Dermis microvascular lymphatic vessel endothelial cell (primary cell): ENCODE measurements at places on chromosomes 1 and 21. TPM values are rescaled to one million over a fixed set of nuclear protein-coding genes. Genes with fewer than 3 reads are reported as not detected.

SLAMF1 gene
- under 0.01 and 0.13 TPM in 2 replicates for total RNA-seq

SELL gene
- total RNA-seq = 0.13 TPM in 2 replicates

GJA8 gene
- not detected in 2 replicates for total RNA-seq

REN gene
- 0.13 TPM in 1 of 2 replicates, not detected in the other for total RNA-seq

AGO1 gene
- 9.2 and 12.5 TPM in 2 replicates for total RNA-seq

PCBP3 gene
- total RNA-seq = 0.13 TPM in 2 replicates

S100A6 gene
- total RNA-seq = 377 and 1,309 TPM in 2 replicates

CLDN19 gene
- not detected in 2 replicates for total RNA-seq

- DNase-seq = peak; percentile 5
These were observed 9.5 kb downstream of the CHIT1 start for GRCh38 chr1:203219934-203220333.

DNA sequence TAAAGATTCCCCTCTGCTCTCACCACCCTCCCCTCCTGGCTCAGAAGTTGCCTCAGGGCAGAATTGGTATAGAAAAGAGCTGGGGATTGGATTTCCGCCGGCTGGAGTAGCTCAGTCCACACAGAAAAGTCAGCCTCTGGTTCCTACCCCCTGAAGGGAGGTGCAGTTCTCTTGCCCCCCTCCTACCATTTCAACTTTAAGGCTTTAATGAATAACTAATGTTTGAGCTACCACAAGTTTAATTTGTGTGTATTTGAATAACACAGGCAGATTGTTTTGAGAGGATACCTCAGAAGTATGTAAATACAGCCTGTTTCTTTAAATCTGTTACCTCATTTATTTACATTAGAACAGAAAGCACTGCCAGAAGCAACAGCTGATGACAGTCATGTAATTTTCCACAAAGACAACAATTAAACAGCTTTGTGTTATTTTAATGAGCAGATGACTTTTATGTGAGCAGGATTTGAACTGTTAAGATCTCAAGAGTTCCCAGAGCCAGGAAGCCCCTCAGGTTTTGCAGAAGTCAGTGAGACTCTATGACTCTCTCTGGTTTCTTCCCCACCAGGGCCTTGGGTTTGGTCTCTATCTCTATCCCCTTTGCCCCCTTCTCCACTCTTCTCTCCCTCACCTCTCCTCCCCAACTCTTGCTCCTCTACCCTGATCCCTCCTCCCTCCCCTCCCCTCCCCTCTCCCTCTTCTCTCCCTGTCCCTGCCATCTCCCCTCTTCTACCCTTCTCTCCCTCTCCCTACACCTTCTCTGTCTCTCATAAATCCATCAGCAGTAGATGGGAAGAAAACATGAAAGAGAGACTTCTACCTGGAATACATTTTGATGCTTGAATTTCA is 26.3 kb downstream of the DUSP10 start:
- DNase-seq = peak; percentile 44

- DNase-seq = no peak
These were observed 31.8 kb downstream of the PROK1 start for GRCh38 chr1:110482662-110483307.

DNA sequence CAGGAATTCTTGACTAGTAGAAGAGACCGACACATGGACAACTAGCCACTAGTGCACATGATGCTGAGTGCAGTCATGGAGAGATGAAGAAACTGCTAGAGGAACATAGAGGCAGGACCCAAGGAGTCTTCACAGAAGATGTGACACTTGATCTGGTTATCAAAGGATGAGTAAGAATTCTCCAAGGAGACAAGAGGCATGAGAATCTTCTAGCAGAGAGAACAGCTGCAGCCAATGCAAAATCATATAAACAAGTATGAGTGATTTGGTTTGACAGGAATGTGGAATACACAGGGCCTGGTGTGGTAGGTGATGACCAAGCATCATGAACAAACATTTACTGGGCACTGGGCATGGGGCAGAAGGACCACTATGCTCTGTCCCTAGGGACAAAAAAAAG is 140.9 kb upstream of the CTTNBP2NL start:
- no peak for DNase-seq

GRCh38 chr1:220925707-220926106 is 46.5 kb downstream of the HLX start:
- no peak for DNase-seq

GRCh38 chr1:60598041-60598910 is 484.1 kb upstream of the NFIA start:
- DNase-seq = peak; percentile 50

GRCh38 chr1:227891223-227891954 is 56.3 kb downstream of the WNT9A start:
- DNase-seq = no peak

DNA sequence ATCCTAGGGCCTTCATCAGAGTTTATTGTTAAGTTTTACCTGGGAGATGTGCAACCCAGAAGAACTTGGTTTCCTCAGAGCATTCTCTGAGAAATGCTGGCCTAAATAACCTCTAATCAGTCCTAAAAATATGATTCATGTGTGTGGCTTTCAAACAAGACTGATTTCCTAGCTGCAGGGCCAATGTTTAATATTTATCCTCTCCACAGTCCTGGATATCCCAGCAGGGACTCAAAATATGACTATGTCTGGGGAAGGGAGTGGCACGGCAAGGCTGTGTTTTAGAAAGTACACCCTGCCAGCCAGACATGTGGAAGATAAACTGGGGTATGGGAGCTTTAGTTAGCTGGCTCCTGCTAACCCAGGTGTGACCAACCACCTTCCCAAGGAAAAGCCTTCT is 26.3 kb downstream of the PLPP3 start:
- DNase-seq = no peak

DNA sequence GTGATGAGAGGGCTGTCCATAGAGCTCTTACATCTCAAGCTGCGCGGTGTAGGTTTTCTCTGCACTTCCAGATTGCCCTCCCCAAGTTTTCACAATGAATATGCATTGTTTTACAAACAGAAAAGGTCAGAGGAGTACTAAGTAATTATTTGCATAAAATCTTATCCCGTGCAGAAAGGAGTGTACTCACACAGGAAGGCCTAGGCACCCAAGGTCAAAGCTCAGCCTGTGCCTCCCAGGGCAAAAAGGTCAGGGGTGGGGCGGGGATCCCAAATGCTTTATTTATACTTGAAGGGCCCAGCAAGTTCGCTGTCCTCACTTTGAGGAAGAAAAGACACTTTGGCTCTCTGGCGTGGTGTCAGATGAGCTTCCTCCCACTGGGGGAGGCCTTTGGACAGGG is 10.3 kb upstream of the KCNE1 start:
- no peak for DNase-seq

DNA sequence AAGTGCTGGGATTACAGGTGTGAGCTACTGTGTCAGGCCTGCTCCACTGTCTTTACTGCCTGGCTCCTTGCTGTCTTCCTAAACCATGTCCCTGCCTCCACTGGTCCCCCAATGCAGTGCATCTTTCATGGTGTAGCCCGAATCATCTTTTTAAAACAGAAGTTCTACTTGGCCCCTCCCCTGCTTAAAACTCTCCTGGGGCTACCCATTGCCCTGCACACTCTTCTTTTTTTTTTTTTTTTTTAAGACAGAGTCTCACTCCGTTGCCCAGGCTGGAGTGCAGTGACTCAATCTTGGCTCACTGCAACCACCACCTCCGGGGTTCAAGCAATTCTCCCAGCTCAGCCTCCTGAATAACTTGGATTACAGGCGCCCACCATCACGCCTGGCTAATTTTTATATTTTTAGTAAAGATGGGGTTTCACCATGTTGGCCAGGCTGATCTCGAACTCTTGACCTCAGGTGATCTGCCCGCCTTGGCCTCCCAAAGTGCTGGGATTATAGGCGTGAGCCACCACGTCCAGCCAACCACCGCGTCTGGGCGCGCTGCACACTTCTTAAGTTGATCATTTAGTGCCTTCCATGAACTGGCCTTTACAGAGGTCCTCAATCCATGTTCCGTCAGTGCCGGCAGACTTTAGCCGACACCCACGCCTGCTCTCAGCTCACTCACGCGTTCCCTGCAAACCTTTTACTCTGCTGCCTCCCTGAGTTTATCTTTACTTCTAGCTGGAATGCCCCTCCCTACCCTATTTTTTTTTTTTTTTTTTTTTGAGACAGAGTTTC is 2.4 kb downstream of the FCN3 start:
- no peak for DNase-seq

- DNase-seq = no peak
These were observed 293.9 kb downstream of the GRIK1 start for GRCh38 chr21:29645666-29646553.

DNA sequence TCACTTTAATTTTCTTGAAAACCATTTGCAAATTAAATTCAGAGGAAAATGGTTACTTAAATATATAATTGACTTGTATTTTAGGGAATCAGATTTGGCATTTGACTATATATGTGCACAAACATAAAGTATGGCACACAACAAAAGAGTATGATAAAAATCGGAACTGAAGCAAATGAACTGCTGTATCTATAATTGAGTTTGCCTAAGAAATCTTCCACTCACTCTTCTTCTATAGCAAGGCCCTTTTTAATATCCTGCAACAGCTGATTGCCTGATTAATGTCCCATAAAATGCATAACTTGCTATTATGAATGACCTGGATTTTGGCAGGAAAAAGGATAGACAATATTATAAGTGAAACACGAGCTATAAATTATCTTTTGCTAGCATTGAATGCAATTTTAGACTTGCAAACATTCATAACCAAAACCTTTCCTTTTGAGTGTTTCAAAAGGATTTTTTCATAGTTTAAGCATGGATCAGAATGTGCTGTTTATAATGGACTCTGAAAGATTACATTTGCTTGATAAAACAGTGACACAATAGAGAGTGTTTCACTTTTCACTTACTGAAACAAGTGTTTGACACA is 2204.3 kb downstream of the MRPL39 start:
- DNase-seq = no peak

- DNase-seq = no peak
These were observed 259.8 kb downstream of the LMO4 start for GRCh38 chr1:87588495-87588894.

DNA sequence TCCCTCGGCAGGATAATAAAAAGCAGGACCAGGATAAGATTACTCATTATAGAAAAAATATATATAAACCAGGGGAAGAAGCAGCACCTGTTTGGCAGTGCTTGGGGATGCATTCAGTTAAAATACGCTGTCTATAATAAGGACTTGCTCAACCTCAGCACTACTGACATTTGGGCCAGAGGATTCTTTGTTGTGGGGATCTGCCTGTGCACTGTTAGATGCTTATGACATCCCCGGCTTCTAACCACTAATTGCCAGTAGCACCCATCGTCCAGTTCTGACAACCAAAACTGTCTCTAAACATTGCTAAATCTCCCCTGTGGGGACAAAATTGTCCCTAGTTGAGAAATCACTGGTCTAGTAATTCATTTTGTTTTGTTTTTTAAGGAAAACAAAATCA is 242.1 kb downstream of the SLC45A1 start:
- DNase-seq = no peak

DNA sequence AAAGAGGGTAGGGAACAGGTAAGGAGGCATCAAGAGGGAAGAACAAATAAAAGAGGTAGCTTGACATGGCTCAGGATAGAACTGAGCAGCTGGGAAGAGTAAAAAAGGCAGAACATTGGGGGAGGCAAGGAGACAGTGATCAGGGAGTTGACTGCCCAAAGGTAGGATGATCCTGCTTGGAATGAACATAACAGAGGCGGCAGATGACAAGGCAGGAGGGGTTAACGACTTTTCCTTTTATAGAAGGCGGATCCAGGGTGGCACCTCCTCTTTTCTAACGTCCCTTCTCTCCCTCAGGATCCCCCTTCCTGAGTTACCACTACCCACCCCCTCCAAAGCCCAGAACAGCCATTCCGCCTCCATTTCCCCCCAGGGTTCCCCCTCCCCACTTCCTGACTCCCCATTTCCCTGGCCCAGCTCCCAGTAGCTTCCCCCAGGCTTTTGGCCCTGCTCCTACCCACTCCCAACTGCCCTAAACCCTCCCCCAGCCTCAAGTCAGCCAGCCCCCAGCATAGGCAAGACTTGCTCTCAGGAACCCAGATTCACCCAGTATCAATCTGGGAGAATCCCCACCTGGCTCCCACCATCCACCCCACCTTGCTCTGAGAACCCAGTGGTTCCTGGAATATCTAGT is 769 bp upstream of the ADAMTS4 start:
- peak; percentile 30 for DNase-seq

GRCh38 chr1:220852408-220852807 is 26.8 kb upstream of the HLX start:
- no peak for DNase-seq
